ENCODE measurements at places on chromosomes 7 and 10.

DNA sequence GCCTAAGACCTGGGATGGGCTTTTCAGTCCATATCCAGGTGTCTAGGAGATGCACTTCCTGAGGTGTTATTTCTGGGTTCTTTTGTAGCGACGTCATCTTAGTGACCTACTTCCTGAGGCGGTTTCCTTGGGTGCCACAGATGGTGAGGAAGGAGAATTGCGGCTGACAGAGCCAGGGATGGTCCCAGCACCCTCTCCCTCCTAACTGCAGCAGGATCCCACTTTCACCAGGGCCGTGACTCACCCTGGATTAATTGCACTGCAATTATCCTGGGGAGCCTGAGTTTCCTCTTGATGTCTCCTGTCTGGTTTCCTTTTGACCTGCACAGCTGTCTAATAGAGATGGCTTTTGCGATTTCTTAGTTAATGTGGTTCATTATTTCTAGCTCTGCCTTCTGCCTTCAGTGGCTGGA is 271.7 kb downstream of the TCF7L2 start:
- DNase-seq: no peak

DNA sequence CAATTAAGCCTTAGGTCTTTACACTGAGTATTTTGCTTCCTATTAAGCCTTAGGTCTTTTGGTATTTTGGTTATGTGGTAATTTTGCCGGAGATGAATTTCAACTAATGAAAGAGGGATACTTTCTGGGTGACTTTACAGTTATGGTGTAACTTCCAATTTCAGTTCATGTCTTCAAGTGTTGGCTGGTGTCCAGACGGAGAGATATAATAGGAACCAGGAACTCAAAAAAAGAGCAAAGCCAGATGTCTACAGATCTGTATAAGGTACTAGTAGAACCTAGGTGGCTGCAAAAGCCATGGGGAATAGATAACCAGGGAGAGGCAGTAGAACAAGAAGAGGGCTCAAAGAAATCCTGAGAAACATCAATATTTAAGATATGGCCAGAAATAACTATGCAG is 12.3 kb downstream of the ERCC6 start:
- no peak for DNase-seq

GRCh38 chr7:127885843-127886242 is 145.4 kb downstream of the LRRC4 start:
- DNase-seq: no peak

DNA sequence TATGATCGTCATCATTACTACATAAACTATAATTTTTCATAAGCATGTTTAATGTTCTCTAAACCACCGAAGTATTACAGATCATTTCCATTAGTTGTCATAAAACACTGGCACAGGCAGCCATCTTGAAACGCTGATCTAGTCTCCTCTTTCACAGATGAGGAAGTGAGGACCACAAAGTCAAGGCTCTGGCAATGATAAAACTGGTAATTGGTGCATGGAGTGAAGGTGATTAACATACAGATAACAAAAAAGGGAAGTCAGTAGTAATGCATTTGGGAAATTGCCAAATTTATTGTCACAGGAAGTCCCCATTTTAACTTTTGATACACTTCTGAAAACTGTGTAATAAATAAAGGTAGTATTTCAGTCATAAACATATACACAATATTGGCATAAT is 49.3 kb downstream of the FBXL13 start:
- DNase-seq: no peak

- no peak for DNase-seq
These were observed 355.3 kb upstream of the AUTS2 start for GRCh38 chr7:69243016-69243415.

GRCh38 chr7:101804088-101804963 is 13.1 kb upstream of the CUX1 start:
- peak; percentile 22 for DNase-seq

- DNase-seq: no peak
These were observed 10.6 kb downstream of the BRAF start for GRCh38 chr7:140914083-140914482.

DNA sequence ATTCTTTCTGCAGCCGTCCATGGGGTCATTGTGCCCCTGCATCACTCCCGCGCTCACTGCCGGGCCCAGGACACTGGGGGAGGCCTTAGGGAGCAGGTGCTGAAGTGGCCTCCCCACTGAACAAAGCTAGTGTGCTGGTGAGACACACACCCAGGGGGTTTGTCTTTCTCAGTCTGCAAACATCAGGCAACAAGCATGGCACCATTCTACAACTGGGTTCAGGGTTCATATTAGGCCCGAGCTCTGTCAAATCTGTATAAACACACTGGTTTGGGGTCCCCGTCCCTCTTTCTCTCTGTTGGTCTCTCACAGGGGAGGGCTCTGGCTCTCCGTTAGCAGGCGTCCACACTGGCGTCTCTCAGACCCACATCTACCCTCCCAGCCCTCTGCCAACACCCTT is 11.1 kb upstream of the PPP2R2D start:
- no peak for DNase-seq

GRCh38 chr7:84297616-84298015 is 103.0 kb upstream of the SEMA3A start:
- DNase-seq: no peak

DNA sequence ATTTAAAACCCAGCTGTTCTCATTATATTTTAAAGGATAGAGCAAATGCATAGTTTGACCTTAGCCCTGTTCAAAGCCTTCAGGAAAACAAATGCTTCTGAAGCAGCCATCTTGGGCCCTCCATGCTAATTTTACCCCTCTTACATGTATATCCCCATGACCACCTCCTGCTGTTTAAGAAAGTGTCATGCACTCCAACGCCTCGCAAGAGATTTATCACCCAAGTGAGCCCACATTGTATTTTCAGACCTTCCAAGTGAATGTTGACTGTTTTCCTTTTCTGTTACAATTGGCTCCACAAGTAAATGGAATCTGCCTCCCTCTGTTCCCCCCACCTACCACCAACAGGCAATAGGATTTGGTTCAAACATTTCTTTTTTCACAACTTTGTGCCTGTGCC is 5.3 kb downstream of the TMEM72 start:
- no peak for DNase-seq
